RWPE1 (cell line): ENCODE measurements at places on chromosomes 5 and 9.

- no peak for DNase-seq
Measured at GRCh38 chr5:7473115-7473514, 77.2 kb downstream of the ADCY2 start.

DNA sequence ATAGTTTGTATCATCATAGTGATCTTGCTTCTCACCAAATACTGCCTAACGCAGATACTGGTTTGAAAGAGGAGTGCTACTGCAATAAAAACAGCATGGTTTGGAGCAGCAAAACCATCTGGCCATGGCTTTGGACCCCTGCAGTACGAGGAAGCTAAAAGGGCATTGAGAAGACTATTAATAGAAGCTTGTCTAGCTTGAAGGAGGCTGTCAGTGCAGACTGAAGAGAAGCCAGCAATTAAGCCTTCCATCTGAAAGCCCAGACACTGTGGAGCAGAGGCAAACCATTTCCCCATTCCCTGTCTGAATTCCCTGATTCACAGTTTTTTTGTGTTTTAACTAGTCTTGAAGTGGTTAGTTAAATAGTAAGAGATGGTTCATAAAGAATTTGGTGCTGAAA, 281.6 kb downstream of the PTPRD start:
- DNase-seq, result no peak

- DNase-seq, result peak; percentile 91
Measured at GRCh38 chr5:150295172-150295634, 5.6 kb upstream of the CAMK2A start.

GRCh38 chr5:51382521-51383130, 622 bp upstream of the ISL1 start:
- DNase-seq, result peak; percentile 65

DNA sequence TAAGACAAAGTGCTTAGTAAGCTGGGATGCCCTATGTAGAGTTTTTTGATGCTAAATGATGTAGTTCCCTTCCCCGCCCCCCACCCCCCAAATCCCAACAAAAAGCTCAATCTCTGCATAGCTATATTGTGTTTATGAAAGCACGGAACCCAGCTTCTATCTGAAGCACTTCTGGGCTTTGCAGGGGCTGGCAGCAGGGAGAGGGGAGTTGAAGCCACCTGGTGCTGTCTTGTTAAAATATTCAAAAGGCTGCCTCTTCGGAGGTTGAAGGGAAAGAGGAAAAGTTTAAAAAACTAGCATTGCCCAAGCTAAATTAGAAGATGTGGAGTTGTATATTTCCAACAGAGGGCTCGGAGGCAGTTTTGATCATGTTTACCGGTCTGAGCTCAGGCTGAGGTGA, 5.0 kb upstream of the TNC start:
- DNase-seq, result no peak

DNA sequence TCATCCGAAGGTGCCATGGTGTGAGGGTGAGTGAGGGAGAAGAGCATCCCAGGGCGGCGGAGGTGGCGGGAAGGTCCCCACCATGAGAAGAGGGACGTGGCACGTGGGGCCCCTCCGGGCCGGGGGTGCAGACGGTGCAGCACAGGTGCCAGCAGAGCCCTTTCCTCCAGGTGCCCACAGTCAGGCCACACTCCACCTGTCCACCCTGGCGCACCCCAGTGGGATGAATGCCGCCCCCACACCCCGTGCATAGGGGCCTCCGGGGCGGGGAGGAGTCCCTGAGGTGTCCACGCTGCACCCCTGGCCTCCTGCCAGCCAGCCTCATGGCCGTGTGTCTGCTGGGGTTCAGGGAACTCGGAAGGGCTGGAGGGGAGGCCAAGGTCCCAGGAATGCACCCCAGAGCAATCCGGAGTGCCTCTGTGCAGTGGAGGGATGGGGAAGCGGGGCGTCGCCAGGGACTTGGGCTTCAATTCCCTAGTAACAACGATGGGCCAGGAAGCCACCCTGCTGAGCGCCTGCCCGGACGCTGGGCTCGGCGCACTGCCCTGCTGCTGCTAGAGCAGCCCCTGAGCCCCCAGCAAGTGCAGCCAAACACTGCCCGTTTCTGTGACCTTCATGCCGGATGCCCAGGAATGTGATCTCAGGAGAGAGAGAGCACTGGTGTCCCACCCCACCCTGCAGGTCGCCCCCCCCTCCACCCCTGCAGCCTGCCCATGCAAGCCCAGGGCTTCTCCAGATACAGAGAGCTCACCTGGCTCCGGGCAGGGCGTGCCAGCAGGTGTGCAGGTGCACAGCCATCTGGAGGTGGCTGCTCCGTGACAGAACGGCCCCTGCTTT, 8.8 kb upstream of the NACC2 start:
- no peak for DNase-seq

DNA sequence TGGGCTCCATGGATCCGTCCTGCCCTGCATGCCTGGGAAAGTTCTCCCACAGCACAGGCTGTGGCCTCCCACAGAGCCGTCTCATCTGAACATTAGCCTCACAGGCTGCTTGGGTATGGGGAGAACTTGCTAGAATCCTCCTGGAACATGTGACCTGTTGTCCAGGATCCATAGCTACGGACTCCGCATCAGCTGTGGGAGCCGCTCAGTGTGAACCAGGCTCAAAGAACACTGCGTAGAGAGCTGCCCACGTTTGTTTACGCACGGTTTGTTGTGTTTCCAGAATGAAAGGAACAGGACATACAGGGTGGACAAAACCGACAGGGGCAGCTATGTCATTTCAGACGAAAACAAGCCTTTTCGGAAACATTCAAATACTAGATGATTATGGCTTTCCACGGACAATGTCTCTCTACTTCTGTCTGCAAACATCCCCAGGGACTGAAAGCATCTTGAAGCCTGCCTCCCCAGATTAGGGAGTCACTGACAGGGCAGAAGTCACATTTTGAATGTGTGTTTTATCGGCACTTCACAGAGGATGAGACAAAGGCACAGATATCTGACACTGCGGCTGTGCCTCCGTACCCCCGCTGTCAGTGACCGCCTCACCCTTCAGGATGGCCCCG, 390.3 kb downstream of the GADD45G start:
- no peak for DNase-seq

GRCh38 chr9:82991671-82992070, 71.3 kb downstream of the RASEF start:
- no peak for DNase-seq

DNA sequence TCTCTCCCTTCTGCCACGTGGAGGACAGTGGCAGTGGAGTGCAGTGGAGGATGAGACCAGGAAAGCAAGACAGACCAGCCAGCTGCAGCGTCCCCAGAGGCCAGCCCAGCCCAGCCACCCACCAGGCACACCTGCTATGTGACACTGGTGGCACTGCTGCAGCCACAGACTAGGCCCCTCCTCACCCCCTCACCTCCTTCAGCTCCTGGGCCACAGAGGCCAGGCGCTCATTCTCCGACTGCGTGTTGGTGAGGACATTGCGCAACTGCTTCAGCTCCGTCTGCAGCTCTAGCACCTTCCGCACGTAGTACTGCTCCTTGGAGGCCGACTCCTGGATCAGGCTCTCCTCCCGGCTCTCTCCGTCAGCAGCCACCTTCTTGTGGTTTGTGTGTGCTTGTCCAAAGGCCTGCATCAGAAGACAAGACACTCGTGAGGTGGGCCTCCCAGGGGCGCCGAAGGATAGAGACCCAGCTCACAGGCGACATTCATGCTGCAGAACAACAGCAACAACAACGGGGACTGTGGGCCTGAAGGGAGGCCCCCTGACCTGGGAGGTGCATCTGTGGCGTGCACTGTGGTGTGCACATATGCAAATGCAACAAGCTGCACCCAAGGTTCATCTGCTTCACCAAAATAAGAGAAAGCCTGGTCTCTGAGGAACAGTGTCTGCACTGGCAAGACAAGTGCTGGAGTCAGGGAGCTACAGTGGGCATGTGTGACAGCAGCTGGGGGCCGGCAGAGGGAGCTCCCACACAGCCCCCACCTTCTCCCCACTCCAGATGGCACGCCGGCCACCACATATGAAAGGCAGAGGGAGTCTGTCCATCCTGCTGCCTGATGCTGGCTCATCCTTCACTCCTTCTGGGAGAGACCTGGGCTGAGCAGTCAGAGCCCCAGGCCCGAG, 35.5 kb downstream of the BICD2 start:
- DNase-seq, result no peak

DNA sequence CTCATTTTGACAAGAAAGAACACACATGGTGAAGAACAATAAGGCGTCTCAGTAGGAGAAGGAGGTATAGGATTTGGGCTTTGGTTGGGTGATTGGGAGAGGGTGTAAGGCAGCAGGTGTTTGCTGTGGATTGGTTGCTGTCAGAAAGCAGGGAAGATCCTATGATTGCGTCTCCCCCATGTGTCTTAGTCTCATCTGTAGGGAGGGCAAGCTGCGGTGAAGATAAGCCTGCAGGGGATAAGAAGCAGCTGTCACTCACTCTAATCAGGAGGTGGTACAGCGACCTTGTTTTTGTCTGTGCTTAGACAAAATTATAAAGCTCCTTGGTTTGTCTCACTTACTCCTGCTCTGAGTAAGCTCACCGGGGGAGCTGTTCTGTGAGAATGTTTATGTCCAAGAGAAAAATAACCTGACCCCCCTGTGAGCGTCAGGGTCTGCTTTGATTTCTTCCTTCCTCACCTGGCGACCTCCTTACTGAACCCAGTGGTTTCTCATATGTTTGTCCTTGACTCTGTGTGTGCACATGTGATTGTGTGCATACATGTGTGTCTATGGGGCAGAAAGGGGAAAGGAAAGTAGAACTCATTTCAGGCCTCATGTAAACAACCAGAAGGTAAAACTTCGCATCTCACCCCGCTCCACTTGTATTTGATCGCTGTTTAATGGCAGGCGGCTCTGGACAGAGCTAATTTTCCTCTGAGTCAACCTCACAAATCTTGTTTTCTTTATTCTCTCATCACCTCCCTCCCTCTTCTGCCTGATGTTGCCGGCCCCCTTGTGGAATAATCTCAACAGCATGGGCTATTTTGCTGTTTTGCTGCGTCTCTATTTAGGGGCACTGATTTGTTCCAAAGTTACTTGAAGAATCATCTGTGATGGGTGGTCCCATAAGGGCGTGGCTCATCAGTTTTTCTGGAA, 105.6 kb downstream of the TENT4A start:
- DNase-seq, result no peak

GRCh38 chr5:149959406-149960236, 937 bp upstream of the SLC26A2 start:
- peak; percentile 59 for DNase-seq

GRCh38 chr5:154209591-154210081, 19.1 kb downstream of the GALNT10 start:
- DNase-seq, result no peak

GRCh38 chr9:129774791-129775447, 22.1 kb upstream of the PTGES start:
- DNase-seq, result no peak

GRCh38 chr5:101663543-101663942, 632.5 kb downstream of the SLCO4C1 start:
- no peak for DNase-seq

DNA sequence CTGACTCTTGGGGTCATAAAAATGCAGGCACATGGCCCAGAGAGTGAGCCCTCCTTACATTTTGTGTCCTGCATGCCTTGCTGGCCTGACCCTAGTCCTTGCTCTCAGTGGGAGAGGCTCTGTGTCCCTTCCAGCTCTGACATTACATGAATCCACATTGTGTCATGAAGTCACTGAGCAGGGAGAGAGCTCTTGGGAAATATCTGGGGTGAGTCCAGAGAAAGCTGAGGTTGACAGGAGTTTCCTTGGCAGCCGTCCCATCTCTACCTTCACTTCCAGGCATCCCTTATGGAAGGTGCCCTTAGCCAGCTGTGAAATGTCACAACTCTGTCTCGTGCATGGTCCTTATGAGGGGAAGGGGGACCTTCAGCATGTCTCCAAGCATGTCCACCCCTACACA, 41.0 kb downstream of the FAT2 start:
- DNase-seq, result no peak

DNA sequence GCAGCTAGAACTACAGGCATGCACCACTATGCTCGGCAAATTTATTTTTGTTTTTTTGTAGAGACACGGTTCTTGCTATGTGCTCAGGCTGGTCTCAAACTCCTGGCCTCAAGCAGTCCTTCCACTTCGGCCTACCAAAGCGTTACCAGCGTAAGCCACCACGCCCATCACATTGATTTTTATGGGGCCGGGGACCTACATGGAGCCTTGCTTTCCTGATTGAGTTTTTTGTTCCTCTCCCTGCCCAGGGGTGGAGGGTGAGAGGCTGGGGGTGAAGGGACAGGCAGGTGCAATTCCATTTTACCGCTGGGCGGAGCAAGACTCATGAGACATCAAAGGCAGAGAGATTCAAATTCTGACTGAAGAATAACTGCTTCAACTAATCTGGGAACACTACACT, 1.9 kb downstream of the ALDH1B1 start:
- DNase-seq, result no peak

DNA sequence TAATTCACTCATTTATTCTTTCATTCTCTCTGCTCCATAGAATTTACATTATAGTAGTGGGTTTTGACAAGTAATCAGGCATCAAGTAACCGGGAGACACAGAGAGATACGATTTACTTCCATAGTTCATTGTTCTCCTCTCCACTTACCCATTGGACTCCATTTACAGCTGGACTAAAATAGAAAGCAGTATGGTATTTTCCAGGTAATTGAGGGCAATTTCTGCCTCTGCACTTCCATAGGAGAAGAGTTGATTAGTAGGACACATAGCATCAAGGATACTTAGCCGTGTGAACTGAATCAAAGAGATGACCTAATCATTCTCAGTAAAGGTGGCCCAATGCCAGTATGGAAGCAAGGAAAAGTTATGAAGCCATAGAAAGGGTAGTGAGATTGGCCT, 244.4 kb downstream of the COX7C start:
- no peak for DNase-seq

DNA sequence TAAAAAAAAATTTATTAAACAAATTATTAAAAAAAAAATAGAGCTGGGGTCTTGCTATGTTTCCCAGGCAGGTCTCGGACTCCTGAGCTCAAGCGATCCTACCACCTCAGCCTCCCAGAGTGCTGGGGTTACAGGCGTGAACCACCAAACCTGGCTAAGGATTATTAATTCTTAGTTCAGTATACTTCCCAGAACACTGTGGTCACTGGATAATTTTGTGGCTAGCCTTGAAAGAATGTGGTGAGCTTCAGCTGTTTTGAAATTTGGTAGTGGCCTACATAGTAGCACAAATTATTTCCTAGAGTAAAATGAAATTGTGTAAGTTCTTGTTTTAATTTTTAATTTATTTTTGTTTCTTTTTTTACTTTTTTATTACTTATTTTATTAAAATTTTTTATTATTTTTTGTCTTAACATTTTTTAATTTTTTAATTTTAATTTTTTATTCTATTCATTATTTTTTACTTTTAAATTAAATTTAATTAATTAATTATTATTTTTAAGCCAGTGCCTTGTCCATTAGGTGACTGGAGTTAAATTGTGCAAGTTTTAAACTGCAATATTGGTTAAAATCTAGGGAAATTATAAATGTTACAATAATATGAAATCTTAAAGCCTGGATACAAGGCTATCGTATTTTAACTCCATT, 23.0 kb downstream of the ARRDC3 start:
- no peak for DNase-seq

GRCh38 chr5:135710045-135710675, 124.3 kb upstream of the SLC25A48 start:
- no peak for DNase-seq

- no peak for DNase-seq
Measured at GRCh38 chr5:132096904-132097303, 23.3 kb downstream of the CSF2 start.

GRCh38 chr9:34869390-34869789, 88.7 kb upstream of the PHF24 start:
- DNase-seq, result no peak
